ENCODE measurements at places on chromosomes 12 and 14. TPM values are rescaled to one million over a fixed set of nuclear protein-coding genes. Genes with fewer than 3 reads are reported as not detected.

- DNase-seq, result no peak
Observed at GRCh38 chr14:55221968-55222367, 30.6 kb upstream of the DLGAP5 start.

- DNase-seq, result no peak
Observed at GRCh38 chr12:71888521-71888920, 49.0 kb downstream of the TBC1D15 start.

DNA sequence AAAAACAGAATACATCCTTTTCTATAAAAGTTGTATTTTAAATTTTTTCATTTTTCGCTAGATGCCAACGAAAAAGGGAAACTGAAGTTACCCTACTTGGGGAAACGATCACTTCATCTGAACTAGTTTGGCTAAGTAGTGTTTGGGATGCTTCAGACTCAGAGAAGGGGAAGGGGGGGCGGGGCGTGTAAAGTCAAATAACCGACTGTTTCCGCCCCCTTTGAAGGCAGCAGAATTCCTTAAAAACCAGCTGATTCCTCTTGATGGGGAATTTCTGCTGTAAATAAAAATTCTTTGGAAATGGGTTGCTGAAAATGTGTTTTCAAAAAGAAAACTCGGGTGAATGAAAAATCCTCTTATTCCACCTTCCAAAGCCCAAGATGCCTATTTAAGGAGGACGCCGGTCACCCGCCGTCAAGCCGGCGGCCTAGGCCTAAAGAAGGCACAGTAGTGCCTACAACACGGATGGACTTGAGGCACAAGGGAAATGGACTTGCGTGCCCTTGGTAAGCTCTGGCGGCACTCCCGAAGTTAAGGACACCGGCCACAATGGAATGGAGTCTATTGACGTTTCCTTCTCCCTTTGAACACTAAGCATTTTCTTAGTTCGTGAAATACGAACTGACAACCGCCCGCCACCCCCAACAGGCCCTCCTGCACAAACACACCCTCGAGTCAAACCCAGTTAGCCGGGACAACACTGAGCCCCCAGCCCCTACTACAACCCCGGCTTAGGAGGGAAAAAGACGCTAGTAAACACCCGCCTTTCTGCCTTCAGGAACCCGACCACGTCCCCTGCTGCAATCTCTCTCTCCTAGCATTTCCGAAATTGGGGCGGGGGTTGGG lies 1.9 kb downstream of the ATXN2 start:
- peak; percentile 57 for DNase-seq

DNA sequence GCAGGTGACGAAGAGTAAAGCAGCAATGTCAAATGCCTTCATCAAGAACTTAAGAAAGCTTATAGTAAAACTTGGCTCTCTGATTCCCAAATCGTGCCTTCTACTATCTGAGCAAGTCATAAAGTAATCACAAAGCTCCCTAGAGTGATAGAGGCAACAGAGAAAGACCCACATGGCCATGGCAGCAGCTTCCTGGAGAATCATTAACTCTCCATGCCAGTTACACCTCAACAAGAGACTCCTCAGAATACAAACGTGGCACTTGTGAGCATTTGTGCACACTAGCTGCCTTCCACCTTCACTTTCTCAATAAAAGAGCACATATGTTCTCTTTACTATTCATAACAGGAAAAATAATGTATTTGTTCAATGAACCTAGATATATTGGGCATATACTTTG lies 48.0 kb downstream of the PLCZ1 start:
- DNase-seq, result no peak

- peak; percentile 91 for DNase-seq
Observed at GRCh38 chr14:74595006-74595735, 16.9 kb downstream of the LTBP2 start.

GRCh38 chr12:60094436-60094835 lies 498.6 kb downstream of the SLC16A7 start:
- DNase-seq, result no peak

- no peak for DNase-seq
Observed at GRCh38 chr14:100332797-100333196, 9.7 kb downstream of the SLC25A47 start.

The ACSM4 gene
- total RNA-seq, result not detected

The GLT8D2 gene
- total RNA-seq, result 28.2 TPM

The KCNC2 gene
- total RNA-seq, result not detected
